ENCODE measurements at places on chromosomes 3 and 15.

DNA sequence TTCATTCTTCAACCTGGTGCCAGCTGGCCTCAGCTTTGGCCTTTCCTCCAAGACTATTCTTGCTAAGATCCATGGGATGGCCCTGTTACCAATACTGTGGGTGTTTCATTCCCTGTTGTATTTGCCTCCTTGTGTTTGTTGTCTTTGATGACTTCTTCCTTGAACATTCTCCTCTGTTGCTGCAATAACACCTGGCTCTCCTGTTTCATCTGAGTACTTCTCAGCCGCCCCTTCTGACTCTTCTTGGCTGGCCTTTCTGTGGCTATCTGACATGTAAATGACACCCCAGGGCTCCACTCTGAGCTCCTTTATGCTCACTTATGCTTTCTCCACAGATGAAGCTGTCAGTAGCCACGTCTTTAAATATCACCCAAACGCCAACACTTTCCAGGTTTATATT is 302.7 kb upstream of the CHRNA7 start:
- DNase-seq = no peak

DNA sequence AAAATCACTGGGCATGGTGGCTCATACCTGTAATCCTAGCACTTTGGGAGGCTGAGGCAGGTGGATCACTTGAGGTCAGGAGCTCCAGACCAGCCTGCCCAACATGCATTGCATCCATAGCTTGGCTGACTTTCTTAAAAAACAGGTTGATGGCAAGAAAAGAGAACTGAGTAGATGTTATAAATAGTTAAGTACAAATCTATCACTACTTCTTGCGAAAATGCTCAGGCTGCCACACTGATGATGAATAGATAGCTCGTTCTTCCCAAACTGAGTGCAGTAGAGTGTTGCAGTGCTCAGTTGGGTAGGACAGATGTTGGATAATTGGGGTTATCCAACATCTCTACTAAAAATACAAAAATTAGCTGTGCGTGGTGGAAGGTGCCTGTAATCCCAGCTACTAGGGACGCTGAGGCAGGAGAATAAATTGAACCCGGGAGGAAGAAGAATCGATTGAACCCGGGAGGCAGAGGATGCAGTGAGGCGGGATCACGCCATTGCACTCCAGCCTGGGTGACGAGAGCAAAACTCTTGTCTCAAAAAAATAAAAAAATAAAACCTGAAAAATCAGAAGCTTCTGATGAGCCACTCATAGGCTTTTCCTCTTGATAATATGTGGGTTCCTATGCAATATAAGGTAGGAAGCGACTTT is 1.2 kb downstream of the BTLA start:
- DNase-seq = no peak

- no peak for DNase-seq
These were observed 115.3 kb downstream of the POLR2M start for GRCh38 chr15:57821826-57822225.

DNA sequence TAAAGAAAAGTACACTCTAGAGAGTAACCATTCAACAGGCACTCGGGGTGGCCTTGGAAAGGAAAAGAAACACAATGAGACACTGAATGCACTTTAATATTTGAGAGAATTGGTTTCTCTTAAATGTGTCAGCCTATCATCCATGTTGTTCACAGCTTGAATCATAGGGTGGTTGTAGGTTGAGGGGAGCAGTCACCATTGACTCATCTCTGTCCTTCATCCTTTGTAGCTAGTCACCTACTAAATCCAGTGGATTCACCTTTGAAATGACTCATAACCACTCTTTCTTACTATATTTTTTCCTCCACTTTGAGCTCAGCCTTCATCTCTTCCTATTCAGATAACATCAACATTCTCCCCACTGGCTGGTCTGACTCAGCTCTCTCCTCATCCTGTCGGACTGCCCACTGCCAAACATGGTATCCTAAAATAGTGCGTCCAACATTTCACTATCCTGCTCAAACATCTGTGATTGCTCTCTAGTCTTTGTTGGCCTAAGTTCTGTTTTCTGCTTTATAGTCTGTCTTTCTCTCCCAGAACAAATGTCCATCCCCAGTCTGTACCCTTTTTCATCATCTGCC is 182.7 kb upstream of the GADL1 start:
- DNase-seq = no peak

- DNase-seq = no peak
These were observed 59.7 kb upstream of the TMEM108 start for GRCh38 chr3:132978464-132978863.

DNA sequence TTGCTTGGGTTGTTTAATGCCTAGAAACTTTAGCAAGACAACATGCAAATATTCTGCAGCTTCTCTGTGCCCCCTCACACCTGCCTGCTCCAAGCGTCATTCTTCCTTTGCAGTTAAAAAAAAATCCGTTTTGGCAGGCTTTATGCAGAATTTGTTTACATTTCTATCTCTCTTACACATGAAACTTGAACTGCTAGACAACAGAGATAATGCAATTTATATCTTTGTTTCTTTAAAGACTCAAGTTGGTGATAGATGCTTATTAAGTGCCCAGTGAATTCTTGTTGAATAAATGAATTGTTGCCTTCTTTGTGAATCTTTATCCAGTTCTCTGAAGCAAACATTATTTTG is 53.2 kb downstream of the CHST2 start:
- no peak for DNase-seq

DNA sequence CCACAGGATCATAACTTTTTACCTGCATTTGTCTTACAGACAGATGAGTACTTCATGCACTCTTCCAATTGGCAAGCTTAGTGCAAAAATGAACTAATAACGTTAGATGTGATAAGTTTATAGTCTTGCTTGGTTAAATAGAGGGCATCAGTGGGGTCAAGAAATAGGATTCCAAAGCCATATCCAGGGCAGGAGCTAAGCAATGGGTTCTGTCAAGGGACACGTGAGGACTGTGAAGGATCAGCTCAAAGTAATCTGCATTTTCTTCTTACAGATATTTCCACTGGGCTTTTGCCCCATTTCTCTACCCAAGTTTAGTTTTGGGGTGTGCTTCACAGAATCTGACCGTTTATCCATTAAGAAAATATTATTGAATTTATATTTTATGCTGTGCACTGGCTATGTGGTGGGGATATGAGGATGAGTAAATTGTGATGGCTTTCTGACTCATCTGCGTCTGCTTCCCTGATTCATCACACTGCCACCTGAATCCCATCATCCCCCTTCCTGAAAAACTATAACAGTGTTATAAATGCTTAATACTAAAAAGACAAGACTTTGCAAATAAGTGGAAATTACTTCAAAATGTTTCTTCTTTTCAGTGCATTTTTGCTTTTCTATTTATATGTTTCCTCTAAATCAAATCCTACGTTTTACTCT is 17.5 kb downstream of the PPP2R3A start:
- no peak for DNase-seq

DNA sequence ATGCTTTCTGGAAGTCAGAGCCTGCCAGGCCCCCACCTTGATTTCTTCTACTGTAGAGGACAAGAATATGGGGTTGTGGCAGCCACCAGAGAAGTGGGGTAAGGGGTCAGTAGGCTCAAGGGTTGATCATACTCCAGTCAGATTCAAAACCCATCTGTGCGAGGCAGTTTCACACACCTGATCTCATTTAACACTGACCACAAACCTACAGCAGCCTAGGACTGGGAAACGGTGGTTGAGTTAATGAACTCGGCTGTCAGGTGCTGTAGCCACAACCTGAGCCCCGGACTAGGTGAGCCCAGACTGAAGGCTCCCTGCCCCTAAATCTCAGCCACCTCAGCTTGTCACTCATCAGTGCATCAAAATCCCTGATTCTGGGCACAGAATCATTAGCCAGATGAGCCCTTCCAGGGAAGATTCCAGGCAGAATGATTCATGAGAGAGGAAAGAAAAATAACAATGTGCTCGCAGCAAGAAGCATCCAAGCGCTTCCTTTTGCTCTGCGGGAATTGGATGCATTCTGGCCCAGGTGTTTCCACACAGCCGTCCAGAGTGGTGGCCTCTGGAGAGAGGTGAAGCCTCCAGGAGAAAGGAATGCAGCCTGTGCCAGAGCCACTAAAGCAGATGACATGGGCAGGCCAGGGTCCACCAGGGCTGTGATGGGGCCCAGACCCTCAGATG is 102.1 kb downstream of the SRGAP3 start:
- DNase-seq = no peak

DNA sequence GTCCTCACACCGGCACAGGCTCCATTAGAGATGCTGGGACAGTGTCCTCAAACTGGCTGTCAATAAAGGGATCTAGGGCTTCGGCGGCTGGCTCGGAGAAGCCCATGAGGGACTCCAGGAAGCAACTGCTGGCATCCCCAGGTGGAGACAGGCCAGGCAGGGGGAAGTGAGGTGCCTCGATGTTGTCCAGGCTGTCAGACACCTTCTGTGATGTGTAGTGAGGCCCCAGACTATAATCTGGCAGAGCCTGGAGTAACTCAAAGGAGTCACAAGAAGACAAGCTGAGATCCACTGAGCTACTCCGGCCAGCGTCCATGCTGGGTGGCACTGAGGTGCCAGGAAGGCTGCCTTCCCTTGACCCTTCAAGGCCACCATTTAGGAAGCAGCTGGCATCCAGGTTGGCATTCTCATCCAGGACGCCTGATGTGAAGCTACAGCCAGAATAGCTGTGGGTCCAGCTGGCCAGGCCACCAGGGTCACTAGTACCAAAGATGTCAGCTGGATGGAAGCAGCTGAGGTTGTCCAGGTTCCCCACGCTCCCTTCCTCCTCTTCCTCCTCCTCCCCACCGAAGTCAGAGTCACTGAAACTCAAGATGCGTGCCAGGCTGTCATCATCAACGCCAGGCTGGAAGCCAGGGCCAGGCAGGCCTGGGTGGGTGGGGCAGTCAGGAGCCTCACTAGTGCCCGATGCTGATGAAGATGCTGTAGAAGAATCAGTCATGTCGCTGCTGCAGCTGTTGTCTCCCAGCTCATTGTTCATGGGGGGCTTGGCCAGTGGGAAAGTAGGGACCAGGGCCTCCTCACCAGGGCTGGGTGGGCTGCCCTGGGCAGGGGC is 10.1 kb downstream of the CSRNP1 start:
- DNase-seq = no peak

GRCh38 chr3:152197937-152198336 is 70.8 kb upstream of the MBNL1 start:
- no peak for DNase-seq

DNA sequence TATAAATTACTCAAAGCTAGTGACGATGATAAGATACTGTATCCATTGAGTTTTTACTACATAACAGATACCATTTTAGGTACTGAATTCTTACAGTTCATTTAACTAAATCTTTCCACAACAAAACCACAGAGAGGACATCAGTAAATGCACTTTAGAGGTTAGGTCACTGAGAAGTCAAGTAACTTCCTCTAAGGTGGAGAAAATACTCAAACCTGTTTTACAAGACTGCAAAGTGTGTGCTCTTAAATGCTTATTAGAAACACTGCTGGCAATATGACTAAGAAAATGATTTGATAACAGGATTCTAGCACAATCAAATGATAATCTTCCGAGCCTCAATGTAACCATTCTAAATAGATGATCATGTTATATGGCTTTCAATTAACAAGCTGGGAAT is 99.4 kb downstream of the UBE3A start:
- no peak for DNase-seq

DNA sequence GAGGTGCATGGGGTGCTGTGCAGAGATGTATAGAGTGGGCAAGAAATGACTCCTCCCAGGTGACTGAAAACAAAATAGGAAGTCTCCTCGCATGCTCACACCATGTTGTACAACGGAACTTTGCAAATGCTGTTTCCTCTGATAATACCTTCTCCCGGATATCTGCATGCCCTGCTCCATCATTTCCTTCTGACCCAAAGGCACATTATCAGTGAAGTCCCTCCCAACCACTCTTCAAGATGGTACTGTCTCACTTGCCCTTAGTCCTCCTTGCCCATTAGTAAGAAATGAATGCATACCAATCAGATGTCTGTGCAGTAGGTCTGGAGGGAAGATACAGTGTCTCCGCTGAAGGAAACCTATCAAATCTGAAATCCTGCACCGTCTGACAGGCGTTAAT is 12.0 kb downstream of the TMED3 start:
- DNase-seq = no peak

- no peak for DNase-seq
These were observed 674.7 kb downstream of the MECOM start for GRCh38 chr3:168988853-168989252.

DNA sequence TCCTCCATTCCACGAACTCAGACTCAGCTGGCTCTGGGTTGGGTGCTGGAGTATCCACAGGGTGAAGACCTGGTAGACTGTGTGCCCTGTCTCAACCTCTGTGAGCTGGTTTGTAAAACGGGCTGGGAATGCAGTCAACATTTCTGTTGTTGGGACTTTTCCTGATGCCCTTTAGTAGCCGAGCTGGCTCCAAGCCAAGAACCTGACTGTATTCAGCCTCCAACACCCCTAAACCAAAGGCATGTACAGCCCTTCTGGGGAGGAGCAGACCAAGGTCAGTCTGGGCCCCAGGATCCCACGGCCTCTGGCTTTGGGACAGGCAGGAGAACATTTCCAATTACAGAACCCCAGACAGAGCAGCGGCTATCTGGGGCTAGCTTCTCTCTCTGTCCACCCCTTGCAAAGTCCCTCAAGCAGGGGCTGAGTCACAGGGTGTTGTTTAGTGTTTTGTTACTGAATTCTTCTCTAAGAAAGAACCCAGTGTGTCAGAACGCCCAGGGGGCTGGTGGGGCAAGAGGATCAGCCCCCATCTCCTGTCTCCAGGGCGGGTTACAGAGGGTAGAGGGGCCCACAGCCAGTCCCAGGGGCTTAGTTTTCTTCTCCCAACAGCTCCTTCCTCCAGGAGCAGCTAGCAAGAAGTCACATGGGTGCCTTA is 56.8 kb upstream of the SLC6A6 start:
- DNase-seq = no peak

GRCh38 chr15:39255760-39256159 is 325.1 kb upstream of the THBS1 start:
- DNase-seq = no peak

GRCh38 chr3:135175728-135176277 is 380.7 kb downstream of the EPHB1 start:
- DNase-seq = no peak

- DNase-seq = no peak
These were observed 413.4 kb downstream of the ERC2 start for GRCh38 chr3:56054844-56055243.

DNA sequence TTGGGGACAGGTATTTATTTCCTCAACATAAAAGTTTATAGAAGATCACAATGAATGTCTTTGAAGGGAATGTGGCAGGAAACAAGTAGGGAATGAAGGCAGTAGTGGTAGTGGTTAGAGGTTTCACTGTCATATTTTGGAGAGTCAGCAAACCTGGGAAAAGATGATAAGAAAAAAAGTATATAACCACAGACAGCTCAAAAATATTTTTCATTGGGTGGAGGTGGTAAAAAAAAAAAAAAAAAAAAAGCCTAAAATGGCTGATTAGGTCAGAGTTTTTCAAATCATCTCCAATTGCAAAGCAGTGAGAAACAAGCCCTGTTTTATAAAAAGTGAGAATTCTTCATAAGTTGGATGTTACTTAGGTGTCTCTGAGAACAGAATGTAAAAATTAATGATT is 400.0 kb downstream of the LSAMP start:
- DNase-seq = no peak

DNA sequence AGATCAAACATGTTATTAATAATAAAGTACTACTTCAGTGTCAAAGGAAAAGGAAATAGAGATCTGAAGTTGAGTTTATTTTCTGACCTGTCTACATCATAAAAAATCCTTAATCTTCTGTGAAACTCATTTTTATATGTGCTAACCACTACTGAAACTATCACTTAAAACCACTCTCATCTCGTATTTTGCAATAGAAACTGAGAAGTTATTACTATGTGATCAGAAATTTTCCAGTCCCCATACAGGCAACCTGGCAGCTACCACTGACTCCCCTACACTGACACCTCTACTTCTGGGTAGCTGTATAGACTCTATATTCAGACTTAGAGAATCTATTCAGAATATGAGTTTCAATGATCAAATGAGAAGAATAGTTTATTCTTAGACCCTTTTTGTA is 8.3 kb downstream of the HDGFL3 start:
- no peak for DNase-seq
